ENCODE measurements at places on chromosomes 12 and 14.

GRCh38 chr14:75522224-75522982, at the start of gene BATF:
BATF (plus strand) TSS chr14:75522469; CDS start chr14:75522683, 214 bp downstream.
- DNase-seq: no peak

- no peak for DNase-seq
Measured at GRCh38 chr14:67423424-67423823, 11.5 kb upstream of the PLEK2 start.

DNA sequence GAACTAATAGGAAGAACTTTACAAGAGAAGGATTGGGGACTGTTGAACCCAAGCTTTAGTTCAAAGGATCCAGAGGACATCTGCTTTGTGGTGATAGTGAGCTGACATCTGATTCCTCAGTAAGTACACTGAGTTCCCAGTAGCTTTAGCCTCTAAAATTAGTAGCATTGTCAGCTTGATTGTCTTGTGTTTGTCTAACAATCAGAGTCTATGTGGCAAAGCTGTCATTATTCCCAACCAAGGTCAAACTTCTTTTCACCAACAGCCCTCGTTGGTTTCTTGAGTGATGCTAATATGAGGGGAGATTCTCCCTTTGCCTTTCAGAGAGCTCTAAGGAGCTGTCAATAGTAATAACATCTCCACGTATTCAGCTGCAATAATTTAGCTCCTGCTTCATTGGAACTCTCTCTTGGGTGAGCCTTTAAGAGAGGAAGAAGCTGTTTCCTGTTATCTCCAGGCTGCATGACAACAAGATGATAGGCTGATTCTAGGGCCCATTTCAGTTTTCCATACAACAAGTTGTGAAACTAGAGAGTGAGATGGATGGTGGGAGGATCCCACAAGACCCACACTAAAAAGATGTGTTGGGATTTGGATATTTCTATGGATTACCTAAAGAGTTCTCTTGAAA, 46.7 kb downstream of the TGFB3 start:
- no peak for DNase-seq

GRCh38 chr12:30614031-30614430, 81.6 kb downstream of the IPO8 start:
- no peak for DNase-seq

DNA sequence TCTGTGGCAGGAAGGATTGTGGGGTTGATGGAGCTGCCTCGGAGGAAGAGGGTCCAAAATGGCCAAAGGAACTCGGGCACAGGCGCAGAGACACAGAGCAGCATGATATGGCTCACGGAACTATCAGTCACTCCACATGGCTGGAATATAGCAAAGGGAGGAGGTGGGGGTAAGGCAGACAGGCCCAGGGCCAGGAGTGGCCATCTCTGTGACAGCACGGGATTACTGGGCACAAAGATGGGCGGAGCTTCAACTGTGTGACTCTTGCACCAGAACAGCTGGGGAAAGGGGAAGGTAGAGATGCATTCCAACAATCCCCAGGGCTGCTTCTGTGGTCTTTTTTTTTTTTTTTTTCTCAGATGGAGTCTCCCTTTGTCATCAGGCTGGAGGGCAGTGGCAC, 24.8 kb upstream of the EML1 start:
- no peak for DNase-seq

- no peak for DNase-seq
Measured at GRCh38 chr14:66918527-66918926, 270.7 kb upstream of the GARIN2 start.

- no peak for DNase-seq
Measured at GRCh38 chr14:61106959-61107641, 126.1 kb downstream of the SLC38A6 start.

DNA sequence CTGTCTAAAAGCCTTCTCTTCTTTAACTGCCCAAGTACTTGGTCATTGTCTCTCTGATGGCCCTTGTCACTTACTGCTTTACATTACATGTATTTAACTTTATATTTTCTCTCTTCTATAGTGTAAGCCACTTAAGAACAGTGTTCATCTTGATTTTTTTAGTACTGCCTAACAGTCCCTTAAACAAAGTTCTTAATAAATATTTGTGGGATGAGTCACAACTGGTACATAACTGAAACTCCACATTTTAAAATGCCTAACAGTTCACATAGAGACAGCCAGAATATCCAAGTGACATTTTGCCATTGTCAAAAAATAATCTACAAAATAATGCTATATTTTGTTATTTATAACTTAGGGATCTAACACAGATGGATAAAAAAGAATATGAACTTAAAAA, 146.6 kb downstream of the STXBP6 start:
- DNase-seq: peak; percentile 32

DNA sequence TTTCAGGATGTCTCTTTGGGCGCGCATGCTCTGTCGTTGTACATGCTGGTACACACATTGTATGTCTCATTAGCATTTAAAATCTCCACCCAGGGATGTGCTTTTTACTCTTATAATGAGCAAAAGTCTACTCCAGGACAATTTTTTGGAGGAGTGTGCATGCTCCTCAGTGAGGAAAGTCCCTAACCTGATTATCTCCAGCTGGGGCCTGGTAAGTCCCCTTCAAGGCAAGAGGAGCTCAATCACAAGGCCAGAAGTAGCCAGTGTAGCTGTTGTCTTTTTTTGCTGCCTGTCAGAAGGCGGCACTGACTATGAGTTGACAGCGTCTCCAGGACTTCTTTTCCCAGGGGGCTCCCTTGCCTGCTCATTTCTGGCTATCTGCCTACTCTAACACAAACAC, 218.3 kb upstream of the CNTN1 start:
- DNase-seq: no peak

- DNase-seq: no peak
Measured at GRCh38 chr12:111124183-111124582, 203.8 kb upstream of the MYL2 start.

- no peak for DNase-seq
Measured at GRCh38 chr12:46492471-46493085, 120.0 kb upstream of the SLC38A2 start.

DNA sequence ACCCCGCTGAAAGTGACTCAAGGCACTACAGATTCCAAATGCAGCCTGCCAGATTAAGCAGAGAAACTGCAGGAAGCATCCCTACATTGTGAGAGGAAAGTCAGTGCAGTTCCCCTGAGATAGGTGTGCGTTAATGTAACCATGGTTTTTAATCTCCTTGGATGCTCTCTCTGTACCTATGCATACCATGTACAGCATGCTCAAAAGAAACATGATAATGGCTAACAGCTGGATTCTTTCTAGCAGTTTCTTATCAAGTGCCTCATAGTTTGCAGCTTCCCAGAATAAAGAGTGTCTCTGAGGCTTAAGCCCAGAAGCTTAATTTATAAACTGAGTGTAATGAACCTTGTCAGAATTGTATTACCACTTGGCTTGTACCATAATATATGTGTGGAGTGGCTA, 17.1 kb upstream of the MDM1 start:
- no peak for DNase-seq

DNA sequence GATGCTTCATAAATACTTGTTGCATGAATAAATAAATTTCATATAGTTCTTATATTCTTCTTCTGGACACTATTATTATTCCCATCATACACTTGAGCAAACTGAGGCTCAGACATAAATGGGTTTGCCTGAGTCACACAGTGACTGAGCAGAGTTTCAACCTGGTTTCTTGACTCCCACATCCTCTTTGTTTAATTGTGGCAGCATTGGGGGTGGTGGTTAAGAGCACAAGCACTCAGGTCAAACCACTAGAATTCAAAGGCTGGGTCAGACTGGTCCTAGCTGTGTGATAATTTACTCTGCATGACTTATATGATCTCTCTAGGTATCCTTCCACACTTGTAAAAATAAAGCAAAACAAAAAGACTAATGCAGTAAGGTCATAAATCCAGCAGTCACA, 274.9 kb upstream of the SRRM4 start:
- no peak for DNase-seq

DNA sequence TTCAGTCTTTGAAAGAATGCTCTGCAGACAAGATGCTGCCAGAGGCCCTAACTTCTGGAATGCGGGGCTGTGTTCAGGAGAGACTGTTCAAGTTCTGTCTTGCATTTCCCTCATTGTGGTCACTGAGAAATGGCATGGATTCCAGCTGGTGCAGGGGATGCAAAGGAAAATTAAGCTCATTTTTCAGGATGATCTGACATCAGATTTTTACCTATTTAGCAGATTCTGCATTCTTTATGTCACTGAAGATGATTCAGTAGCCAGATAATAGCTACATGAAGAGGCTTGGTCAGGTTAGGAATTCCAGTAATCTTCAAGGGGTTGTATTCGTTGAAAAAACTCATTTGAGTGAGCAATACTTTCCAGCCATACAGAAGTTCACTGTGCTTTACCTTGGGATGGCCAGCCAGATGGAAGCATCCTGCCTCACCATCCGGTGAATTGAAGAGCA, 16.1 kb upstream of the MFAP5 start:
- no peak for DNase-seq

DNA sequence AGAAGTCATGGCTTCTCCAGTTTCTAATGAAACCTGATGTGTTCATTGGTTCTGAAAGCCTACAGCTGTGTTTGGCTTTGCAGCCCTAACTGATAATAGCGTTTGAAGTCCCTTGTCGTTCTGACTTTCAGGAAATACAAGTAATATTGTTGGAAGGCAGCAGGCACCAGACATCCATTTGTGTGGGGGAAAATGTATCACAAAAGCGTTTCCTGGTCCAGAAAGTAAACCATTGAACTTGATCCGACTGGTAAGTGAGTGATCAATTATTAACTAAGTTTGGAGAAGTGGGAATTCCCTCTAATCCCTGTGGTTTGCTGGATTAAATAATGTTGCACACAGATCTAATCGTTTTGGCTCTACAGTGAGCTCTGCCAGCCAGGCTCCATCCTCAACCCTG, 77.3 kb upstream of the LTA4H start:
- no peak for DNase-seq

GRCh38 chr12:54704202-54704601, 56.0 kb upstream of the DCD start:
- DNase-seq: no peak

GRCh38 chr14:33705490-33705889, 245.4 kb downstream of the EGLN3 start:
- no peak for DNase-seq

DNA sequence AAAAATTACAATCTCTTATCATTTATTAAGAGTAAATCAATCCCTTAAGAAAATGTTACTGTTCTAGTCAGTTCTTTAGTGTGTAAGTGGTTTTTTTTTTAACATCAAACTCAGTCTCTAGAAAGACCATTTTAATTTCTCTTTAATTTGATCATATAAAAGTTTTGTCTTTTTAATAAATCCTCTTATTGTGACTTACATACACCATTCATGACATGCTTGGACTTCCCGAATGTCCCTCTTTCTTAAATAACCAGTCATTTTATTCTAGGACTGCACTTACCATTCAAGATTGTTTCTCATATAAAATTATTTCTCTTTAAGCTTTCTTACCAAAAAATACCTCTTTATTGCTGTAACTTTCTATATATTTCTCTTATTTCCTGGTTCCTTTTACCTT, 60.8 kb upstream of the EVL start:
- no peak for DNase-seq

DNA sequence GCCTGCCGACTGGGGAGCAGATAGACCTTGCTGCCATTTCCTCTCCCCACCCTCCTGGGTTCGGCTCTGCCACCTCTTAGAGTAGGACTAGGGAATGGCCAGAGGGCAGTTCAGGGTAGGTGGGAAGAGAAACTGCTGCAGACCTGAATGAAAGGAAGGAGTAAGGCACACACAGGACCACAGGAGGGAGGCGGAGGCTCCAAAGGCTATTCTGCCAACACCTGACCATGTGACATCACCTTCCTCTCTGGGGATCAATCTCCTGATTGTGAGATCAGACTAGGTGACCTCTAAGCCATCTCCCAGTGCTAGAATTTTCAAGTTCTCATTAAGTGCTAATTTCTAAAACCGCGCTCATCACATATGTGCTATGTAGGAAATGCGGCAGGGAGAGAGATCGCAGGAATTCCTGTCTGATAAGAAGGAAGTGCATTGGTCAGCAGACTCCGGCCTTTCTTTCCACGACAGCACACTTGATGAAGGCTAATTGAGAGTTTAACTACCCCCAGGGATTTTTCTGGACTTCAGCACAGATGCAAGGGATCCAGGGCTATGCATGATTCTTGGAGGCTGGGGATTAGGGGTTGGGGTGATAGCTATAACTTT, 11.5 kb upstream of the TSPAN11 start:
- no peak for DNase-seq

GRCh38 chr14:28999656-29000055, 233.1 kb downstream of the FOXG1 start:
- no peak for DNase-seq
